ENCODE measurements at places on chromosomes 7 and 10.

DNA sequence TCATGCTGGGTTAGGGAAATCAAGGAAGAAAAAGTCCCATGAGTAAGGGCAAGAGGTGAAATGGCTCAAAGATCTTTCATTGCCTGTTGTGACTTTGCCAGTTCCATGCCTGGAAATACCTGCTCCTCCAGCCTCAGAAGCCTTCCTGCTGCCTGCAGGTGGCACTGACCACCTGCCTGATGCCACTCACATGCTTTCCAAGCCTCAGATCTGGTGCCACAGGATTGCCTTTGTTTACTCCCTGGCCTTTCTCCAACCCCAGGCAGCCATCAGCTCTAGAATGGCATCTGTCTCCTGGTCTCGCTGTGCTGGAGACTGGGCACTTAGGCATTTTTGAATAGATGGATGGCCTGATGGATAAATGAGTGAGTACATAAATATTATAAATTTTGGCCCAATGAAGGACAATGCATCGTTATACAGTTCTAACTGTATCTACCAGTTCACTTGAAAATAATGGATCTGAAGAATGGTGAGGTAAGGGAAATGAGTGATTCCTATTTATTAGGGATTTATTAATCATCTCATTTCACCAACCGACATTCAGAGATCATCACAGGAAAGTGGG is 657.2 kb downstream of the INHBA start:
- no peak for DNase-seq

DNA sequence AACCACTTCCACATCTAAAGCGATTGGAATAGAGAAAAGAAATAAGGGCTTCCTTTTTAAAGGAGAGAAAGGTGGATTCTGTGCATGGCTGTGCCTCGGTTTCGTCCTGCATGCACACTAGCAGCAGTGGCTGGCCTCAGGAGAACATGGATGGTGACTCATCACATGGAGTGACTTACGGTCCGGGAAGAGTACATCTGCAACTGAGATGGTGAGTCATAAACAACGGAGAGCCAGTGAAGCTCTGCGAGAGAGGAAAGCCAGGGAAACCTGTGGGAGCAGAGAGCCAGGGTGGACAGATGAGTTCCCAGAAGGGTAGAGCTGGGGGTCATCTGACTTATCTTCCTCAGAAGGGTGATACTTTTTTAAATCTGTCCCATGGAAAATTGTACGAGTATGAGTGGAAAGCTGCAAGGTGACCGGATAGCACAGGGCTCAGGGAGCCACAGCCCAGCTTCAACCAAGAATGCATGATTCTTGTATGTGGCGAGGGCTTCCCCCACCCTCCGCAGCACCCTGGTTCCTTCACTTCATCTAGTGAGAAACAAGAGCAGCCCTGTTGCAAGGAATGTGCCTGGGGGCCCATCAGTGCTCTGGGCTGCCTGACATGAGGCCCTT is 259.1 kb downstream of the KLF6 start:
- peak; percentile 72 for DNase-seq

GRCh38 chr7:95303013-95303905 is 21.1 kb downstream of the PON1 start:
- no peak for DNase-seq

DNA sequence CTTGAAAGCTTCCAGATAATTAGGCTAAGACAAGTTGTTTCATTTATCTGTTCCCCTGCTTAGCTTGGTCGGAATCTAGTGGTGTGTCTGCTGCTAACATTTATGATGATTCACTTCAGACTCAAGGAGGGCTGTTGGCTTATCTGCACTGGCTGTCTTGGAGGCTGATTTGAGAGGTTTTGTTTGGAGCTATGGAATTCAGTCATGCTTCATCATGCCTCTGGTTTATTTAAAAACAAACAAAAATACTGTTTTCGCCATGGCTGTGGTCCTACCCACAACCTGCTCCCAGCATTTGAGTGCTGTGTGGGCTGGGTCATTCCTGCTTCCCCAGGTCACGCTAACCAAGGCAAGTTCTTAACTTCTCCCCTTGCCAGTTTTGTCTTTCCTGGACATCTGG is 11.7 kb upstream of the ARPC1B start:
- DNase-seq, result no peak

DNA sequence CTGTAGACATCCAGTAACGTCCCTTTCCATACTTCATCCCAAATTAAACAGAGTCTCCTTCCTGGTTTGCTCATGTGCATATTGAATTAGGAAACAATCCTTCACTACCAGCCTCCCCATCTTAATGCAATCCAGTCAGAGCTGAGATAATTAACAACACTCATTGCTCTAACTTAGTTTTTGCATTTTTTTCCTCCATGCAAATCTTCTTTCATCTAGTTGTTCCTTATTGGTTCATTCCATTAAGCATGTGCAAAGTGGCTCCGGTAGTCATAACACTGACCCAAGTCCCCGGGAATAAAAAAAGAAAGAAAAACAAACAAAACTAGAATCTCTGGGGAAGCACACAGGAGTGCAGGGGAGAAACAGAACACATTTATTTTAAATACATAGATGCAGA is 1176.1 kb downstream of the GATA3 start:
- no peak for DNase-seq

DNA sequence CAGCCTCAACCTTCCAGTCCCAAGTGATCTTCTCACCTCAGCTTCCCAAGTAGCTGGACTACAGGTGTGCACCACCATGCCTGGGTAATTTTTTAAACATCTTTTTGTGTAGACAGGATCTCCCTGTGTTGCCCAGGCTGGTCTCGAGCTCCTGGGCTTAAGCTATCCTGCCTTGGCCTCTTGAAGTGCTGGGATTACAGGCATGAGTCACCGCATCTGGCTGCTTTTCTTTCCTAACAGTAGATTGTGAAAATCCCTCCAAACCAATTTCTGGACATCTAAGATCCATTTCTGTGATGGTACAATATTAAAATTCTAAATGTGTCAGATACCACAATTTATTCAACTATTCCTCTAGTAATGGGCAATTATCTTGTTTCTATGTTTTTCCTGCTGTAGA is 38.7 kb downstream of the RAB18 start:
- DNase-seq, result peak; percentile 27

DNA sequence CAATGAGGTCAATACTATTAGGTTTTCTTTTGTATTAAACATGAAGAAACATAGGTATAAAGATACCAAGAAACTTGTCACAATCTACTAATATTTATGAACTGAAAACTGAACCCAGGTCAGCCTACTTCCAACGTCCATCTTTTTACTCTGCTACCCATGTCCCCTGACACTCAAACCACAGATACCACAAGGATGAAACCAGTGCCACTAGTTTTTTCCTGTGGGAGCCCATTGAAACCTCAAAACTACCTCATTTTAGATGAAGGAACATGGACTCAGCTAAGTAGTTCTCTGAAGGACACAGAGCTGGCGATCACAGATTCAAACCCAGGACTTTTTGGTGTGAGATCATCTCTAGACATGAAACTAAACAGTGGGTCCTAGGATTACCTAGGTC is 6.8 kb downstream of the TET1 start:
- DNase-seq, result no peak

DNA sequence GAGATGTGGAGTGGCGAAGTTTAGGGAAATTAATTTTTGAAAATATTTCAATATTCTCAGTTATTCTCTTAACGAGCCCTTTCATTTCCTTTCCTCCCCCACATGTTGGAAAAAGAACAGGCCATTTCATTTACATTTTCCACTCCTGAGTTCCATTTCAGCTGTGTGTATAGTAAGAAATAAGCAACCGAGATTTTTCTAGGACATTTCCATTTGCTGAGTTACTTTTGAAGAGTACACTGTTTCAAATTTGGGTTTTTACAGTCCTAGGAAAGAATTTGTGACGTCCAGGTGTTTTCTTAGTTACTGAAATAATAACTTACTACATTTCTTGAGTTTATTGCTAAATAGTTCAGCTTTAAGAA is 1.2 kb downstream of the SEPTIN7 start:
- DNase-seq, result no peak

DNA sequence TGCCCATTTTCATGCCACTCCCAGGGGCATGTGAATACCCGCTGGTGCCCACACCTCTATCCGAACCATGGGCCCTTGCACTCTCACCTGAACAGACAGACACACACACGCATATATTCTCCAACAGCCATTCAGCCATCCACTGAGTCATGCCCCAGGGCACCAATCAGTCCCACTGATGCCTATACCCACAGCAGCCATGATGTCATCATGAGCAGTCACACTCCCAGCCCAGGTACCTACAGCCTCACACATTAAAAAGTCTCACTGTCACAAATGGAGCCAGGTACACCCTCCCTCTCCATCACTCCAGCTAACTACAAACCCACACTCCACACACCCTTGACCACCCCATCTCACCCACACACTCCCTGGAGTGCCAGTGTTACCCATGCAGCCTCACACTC is 12.2 kb downstream of the VSIR start:
- DNase-seq, result no peak

DNA sequence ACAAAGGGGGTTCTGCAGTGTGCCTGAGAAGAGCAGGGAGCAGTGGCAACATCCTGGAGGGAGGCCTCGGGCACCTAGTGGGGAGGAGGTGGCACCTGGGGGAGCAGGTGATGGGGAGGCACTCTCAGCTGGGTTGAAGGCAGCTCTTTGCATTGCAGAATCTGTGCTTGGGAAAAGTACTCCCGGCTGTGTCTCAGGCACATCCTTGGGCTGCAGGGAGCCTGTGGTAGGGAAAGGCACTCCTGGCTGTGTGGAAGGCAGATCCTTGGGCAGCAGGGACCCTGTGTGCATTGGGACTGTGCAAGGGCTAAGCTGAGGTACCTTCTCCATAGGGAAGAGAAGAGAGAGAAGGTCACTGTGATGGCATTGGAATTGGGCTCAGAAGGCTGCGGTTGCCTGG is 52.8 kb upstream of the ANTXRL start:
- DNase-seq, result no peak

DNA sequence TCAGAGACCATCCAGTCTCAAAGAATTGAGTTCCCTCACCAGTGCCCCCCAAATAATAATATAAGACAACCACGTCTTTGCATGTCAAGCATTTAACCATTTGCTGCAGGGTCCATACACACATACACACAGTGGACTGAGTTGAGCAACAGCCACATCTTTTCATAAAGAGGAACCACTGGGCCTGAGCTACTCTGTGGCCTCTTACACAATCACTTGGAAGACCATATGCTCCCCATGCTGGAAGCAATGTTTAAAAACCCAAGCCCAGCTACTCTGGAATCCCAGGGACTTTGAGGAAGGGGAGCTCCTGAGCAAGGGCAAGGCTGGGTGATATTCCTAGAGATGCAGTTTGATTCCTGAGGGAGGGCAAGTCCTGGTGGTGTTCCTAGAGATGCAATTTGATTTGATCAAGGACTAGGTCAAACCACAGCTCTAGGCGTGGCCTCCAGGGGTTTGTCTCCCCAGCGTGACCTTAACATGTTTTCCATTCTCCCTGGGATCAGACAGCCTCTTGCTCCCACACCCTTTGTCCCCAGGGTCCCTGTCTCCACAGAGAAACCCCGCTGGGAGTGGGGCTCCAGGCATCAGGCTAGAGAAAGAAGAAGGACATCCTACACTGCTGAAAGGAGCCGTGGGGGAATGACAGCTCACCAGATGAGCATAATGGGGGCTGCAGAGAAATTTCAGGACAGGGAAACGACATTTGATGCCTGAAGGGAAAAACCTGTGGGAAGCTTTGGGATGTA is 376.2 kb upstream of the MGMT start:
- peak; percentile 42 for DNase-seq

DNA sequence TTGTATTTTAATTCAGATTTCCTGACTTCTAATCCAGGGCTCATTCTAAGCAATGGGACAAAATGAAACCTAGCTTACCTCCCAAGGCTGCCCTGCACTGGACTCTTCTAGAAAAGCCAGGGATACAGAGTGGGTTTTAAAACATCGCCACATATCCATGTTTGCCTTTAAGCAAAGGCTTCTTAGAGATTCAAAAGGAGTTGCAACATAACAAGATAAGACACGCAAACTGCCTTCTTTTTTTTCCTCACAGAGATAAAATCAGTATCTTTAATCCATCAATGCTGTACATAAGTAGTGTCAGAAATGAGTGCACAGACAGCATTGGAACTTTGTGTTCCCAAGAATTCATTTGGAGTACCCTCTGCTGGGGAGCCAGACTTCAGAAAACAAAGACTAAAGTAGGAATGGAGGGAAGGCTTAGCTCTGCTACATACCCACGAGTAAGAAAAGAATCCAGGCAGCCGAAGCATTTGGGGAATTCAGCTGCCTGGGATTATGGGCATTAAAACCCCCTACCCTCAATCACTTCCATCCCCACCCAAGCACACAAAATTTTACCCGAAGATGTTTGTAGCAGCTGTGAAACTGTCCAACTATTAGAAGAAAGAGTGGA is 427.8 kb downstream of the ARL4A start:
- no peak for DNase-seq

- DNase-seq, result no peak
These were observed 143.2 kb upstream of the RET start for GRCh38 chr10:42933448-42934340.

GRCh38 chr10:49387071-49387470 is 8.8 kb downstream of the DRGX start:
- no peak for DNase-seq

DNA sequence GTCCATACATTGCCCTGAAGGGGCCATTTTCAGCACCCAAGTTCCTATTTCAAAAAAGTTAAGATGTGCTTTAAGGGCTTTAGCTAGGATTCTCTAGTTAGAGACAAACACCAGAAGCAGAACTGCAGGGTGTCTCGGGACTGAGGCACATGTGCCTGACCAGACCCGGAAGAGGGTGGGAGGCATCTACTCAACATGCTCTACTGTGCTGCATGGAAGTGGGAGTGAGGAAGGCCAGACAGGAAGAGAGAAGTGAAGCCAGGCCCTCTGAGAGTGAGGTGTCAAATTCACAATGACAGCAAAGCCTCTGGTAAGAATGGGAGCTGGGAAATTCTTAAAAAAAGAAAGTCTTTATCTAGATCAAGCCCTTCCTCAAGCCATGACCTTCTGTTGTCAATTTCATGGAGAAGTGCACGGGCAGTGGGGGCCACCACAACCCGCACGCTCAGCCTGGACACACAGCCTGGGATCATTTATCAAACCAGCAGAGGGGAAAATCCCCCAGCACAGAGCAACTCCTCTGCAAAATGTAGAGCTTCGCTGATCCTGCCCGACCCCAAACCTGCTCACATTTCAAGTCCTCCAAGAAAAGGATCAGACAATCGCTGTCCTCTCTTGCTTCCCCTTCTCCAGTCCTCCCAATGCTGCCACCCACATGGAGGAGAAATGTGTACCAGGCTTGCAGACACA is 38.7 kb downstream of the PLXNA4 start:
- no peak for DNase-seq

DNA sequence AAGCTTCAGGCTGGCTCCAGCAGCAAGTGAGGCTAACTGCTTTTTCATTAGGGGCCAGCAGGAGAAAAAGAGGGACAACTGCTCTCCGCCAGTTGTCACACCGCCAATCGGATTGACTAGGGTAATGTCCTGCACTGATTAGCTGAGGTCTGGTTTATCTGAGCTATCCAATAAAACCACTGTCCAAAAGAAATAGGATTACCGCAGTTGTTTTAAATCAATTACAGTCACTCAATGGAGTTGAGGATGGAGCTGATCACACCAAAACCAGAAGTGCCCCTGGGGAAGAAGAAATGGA is 351.4 kb upstream of the NPVF start:
- DNase-seq, result no peak

GRCh38 chr7:8363407-8364015 is 69.9 kb upstream of the NXPH1 start:
- no peak for DNase-seq

GRCh38 chr10:22437620-22438588 is 92.6 kb downstream of the SPAG6 start:
- no peak for DNase-seq
